ENCODE measurements at places on chromosomes 16 and 17. TPM values are rescaled to one million over a fixed set of nuclear protein-coding genes. Genes with fewer than 3 reads are reported as not detected.

- DNase-seq = peak; percentile 99
Observed at GRCh38 chr16:24645739-24646645, 83.5 kb upstream of the TNRC6A start.

DNA sequence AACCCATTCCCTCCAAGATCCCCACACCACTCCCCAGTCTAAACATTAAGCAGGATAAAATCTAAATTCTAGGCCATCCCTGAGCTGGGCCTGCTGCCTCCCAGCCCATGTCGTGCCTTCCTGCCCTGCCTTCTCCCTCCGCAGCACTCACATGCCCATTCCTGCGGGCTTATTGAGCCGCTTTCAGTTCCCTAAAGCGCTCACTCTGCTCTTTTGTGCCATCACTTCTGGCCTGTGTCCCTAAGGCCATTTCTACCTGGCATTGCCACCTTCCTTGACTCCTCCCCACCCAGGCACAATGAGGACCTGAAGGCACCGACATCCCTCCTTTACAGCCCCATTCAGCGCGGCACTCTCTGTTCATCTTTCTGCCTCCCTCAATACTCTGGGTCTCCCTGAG is 13.0 kb upstream of the RAB5C start:
- DNase-seq = no peak

DNA sequence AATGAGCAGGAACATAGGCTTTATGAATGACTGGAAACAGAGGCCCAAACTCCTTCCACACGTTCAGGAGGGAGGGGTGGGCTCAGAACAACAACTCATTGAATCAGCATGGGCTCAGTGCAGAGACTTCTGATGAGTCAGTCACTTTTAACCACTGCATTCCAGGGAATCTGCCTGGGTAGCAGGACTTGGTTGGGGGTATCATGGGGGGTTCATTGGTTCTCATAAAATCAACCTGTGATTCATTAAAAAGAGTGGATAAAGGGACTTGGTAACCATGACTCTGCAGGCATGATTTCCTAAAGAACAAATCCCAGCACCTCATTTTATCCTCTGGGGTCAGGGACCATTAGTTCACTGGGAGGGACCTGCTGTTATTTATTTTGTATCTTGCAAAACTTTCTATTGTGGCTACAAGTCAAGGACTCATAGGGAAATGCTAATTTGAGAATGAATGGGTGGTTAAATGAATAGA is 13.8 kb downstream of the ITGB3 start:
- DNase-seq = peak; percentile 98

DNA sequence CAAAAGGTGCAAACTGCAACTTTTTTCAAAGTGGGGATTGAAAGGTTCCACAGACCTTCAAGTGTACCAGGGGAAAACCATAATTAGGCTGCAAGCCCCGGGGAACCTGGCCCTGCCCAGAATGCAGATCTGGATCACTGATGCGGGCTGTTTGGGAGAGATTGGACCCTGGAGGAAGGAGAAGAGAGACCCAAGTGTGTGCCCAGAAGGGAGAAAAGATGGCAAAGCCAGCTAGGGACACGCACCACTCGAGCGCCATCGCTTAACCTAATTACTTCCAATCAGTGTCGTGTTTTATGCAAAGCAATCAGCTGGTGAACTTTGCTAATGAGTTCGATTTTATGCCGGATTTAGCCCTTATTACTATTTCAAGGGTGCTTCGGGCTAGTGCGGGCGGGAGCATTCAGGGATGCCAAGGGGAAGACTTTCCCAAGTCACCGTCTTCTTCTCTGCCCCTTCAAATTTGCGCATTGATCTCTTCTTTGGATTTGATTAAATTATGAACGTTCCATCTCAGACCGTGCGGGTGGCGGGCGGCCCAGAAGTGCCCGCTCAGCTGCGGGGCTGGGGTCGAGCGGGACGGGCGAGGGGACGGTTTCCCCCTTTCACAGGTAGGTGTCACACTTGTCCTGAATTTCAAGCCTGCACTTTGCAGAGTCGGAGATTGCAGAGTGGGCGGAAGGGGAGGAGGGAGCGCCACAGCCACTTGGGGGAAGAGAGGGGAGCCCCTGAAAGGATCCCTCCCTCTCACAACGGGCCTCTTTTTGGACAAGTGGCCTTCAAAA is 4.0 kb downstream of the IRX5 start:
- no peak for DNase-seq

DNA sequence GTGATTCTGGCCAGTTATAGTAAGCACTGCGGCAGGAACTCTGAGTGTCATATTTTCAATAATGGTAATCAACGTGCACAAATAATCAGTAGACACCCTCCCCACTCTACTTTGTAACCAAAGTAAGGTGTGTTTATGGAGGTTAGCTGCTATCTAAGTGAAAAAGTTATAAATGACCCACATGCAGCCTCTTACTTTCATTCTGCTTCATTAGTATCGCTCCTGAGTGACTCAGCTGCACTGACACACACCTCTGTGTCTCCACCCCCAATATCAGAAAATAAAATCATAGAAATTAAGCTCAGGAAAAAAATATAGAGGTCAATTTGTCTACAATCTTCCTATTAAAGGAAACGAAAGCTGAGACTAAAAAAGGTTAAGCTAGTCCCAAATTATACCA is 64.1 kb upstream of the TRAP1 start:
- DNase-seq = no peak

- DNase-seq = no peak
Observed at GRCh38 chr17:82912484-82913089, 72.8 kb upstream of the ZNF750 start.

Gene CHST4
- 0.43 TPM for total RNA-seq

Gene SMIM5
- not detected for total RNA-seq

Gene TRPV3
- total RNA-seq = 0.02 TPM

Data from HT1080 (cell line).